Fibroblast of mammary gland (primary cell): ENCODE measurements at places on chromosomes 16 and 17.

GRCh38 chr16:11121914-11122692 lies 133.9 kb downstream of the SOCS1 start:
- no peak for DNase-seq

DNA sequence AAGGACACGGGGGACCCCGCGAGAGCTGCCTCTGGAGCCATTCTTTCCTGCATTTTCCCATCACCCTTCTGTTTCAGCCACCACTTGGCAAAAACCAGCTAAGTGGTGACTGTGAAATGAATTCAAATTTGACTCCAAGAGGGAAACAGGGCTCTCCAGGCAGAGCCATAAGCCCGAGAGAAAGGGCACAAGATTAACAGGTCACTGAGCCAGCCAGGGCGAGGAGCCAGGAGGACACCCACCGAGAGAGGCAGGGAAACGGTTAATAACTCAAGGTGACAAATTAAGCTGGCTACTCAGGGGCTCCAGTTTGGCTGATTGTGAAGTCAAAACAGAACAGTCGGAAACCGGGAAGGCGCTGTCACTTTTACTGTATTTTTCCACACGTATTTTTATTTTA lies 67.8 kb upstream of the SOX9 start:
- no peak for DNase-seq

GRCh38 chr16:57986196-57986595 lies 14.3 kb downstream of the ZNF319 start:
- no peak for DNase-seq

- DNase-seq = peak; percentile 69
Measured at GRCh38 chr16:70706948-70707465, 21.2 kb upstream of the MTSS2 start.

GRCh38 chr16:31216422-31217135 lies at the start of gene PYDC1:
PYDC1 (minus strand) TSS chr16:31217135; CDS start chr16:31217028, 107 bp downstream.
- no peak for DNase-seq

- DNase-seq = no peak
Measured at GRCh38 chr17:67438667-67439066, 61.6 kb downstream of the PITPNC1 start.

- DNase-seq = no peak
Measured at GRCh38 chr16:13483121-13483520, 436.8 kb upstream of the ERCC4 start.

DNA sequence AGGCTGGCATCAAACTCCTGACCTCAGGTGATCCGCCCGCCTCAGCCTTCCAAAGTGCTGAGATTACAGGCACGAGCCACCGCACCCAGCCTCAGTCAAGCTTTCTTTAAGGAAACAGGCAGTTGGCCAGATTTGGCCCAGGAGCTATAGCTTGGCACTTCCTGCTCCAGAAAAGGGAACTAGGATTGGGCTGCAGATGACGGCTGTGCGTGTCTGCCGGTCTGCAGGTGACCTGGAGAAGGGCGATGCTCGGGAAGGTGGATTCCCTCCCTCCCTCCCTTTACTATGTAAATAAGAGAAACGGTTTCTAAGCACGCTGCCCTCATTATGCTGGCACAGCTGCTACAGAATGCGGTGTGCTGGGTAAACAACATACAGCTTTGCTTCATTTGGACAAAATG lies 215.9 kb downstream of the RPTOR start:
- DNase-seq = no peak

DNA sequence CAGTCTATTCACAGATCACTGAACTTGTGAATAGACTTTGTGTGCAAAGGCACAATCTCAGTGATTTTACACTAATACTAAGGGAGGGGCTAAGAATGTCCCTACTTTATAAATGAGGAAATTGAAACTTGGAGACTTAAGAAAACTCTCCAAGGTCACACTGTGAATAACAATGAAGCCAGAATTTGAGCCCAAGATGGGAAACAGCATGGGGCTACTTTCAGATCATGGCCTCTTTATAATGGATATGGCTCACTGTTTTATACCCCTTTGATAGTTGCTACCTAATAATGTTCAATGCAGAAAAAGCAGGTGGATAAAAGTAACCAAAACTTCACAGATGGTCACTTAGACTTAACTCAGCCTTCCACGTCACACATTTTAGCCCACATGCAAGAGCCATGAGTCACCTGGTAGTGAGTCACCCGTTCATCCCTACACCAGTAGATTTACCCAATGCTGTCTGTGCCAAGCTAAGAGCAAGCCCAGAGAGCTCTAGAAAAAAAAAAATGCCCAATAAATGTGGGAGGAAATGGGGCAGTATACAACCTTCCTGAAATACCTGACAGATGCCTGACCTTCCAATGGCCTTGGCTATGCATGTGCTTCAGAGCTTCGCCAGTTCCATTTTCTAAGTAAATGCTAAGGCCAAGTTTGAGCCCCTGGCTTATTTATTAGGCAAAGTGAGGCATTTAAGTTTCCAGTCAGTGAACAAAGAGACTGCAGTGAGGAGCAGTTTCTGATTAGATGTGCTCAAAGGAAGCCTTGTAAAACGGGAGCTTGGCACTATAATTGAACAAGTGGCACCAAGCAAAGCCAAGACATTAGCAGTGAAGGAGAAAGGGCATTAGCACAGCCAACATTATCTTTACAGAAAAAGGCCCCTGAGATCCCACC lies 219.7 kb downstream of the TMEM114 start:
- peak; percentile 44 for DNase-seq

GRCh38 chr17:52047086-52047485 lies 111.4 kb downstream of the CA10 start:
- no peak for DNase-seq

- no peak for DNase-seq
Measured at GRCh38 chr17:67349420-67349819, 17.0 kb downstream of the PSMD12 start.

DNA sequence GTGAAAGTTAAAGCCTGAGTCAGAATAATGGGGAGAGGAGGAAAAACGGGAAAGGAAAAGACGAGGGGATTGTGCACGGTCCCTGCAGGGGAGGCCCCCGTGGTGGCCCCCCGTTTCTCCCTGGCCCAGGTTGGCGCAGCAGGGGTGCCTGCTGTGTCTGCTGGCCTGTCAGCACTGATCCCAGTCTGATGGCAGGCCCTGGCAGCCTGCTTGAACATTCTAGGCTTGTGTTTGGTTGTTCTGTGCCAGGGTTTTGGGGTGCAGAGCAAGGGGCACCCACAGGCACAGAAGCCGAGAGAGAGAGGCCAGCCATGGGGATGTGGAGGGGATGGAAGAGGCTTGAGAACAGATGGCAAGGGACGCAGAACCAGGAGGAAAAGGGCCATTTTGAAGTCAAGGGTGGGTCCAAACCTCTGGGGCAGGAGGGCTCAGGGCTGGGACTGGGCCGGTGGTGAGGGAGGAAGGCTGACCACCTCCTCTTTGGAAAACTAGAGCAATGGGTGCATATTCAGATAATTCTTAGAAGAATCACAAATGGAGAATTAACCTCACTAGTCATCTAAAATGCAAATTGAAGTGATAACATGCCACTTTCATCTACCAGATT lies 35.9 kb downstream of the TBX4 start:
- DNase-seq = no peak

DNA sequence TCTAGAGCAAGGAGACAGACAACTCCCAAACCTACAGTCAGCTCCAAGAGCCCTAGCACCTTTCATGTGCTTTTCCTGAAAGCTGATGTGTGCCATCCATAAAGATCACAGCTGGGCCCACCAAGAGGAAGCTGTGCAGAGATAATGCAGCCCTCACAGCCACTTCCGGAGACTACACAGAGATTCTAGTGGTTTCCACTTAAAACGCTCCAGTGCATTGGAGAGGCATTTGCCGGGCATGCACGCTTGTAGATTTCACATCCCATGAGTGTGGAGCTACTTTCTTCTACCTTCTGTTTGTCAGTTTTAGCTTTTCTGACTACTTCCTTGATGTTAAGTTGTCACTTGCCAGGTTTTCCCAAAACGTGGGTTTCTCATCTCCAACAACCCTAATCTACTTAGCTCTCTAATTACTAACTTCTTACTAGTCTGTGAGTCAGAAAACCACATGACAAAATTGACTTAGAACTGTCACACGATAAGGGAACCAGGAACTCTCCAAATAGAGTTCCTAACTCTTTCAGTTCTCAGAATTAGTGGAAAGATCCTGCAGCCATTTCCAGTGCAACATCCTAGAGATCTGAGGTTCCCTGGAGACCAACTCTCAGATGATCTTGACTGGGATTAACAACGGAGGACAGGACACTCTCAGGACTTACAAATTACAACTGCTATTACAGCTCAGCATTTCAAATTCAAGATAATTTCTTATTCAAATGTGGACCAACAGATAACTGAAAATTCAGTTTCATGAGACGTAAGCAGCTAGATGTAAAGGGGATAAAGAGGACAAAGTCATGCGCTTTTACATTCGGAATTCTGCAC lies 28.6 kb downstream of the PMP22 start:
- peak; percentile 47 for DNase-seq

GRCh38 chr17:8503368-8503767 lies 67.7 kb downstream of the NDEL1 start:
- DNase-seq = no peak

- no peak for DNase-seq
Measured at GRCh38 chr16:75458029-75458428, 6.5 kb downstream of the TMEM170A start.

DNA sequence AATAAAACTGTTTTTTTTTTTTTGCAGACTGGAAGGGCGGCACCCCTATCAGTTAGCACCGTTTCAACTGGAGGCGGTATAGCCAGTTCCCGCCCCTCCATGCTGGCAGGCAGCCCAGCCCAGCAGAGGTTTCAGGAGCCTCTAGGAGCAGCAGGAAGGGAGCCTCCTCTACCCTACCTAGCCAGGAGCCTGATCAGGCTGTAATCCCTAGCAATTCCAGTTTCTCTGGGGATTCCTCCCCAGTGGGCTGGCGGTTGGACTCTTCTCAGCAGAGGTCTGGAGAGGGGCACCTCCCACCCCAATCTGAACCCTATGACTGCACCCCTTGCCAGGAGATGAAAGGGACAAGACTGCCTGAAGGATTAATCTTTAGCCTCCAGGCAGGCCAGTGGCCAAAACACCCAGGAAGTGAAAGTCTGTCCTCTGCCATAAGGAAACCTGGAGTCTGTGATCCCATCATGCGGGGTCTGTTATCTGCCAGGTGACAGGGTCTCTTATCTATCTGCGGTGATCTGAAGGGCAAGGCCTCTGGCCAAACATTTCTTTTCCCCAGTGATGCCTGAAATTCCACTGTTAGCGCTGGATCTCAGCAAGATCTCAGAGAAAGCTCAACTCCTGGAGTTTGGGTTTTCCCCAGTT lies 4.9 kb upstream of the CDH1 start:
- no peak for DNase-seq

GRCh38 chr17:39863918-39864746 lies at the start of gene IKZF3:
IKZF3 (minus strand) TSS chr17:39864312; CDS start chr17:39864126, 186 bp downstream.
- DNase-seq = peak; percentile 1

DNA sequence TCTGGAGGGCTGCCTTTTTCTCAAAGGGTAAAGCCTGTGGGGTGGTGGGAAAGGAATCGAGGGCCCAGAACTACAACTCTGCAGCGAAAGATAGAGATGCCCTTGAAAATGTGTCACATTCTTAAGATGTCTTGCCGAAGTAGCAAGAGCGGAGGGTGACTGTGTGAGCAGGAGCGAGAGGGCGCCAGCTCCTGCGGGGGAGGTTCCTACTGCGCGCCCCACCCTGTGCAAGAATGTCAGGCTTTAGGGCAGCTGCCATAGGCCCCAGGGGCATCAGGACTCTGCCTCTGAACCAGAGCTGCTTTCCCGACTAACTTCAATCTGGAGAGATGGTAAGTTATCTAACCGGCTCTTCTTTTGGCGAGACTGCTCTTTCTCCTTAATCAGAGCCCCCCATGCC lies 11.8 kb upstream of the ITGAE start:
- DNase-seq = no peak

DNA sequence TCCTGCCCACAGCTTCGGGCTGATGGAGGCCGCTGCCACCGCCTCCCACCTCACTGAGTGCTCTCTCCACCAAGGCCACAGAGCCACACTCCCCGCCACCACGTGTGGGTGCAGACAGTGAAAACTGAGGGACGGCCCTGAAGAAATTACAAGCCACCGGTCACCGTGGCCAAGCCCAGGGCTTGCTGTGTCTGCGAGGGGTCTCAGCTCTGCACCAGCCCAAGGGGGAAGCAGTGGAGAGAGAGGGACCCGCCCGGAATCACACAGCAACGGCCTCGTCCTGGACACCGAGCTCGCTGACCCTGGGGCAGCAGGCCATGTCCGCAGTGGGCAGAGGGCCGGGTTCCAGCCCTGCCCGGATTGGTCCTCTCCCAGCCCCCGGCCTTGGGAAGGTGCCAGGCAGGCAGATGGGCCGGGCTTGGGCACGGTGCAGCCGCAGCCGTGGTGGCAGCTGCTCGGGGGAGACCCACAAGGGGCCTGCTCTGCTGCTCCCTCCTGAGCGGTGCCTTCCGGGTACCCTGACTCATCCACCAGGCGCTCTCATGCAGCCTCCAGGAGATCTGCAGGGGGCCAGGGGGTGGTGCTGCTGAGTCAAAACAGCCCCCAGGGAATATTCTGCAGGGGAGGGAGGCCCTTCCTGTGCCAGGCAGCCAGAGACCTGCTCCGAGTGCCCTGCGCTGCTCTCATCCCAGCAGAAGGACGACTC lies 52.0 kb downstream of the CBFA2T3 start:
- DNase-seq = peak; percentile 87

GRCh38 chr16:73228649-73229048 lies 180.7 kb upstream of the ZFHX3 start:
- peak; percentile 57 for DNase-seq
